Ovary (tissue), 10 donors: ENCODE measurements at places on chromosomes 13 and 19.

DNA sequence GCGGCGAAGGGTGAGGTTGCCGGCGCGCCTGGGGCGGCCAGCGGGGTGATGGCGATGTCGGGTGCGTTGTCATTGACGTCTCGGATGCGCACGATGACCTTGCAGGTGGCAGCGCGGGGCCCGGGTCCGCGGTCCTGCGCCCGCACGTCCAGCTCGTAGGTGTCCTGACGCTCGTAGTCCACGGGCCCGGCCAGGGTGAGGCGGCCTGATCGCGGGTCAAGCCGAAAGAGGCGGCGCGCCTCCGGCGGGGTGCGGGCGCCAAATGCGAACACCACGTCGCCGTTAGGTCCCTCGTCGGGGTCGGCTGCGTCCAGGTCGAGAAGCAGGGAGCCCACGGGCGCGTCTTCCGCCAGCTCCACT is 1.1 kb downstream of the PCDH8 start:
- DNase-seq: no peak

- no peak for DNase-seq
Observed at GRCh38 chr13:51112771-51113170, 1.7 kb upstream of the C13orf42 start.

GRCh38 chr19:48102870-48103751 is 7.5 kb downstream of the PLA2G4C start:
- no peak for DNase-seq

DNA sequence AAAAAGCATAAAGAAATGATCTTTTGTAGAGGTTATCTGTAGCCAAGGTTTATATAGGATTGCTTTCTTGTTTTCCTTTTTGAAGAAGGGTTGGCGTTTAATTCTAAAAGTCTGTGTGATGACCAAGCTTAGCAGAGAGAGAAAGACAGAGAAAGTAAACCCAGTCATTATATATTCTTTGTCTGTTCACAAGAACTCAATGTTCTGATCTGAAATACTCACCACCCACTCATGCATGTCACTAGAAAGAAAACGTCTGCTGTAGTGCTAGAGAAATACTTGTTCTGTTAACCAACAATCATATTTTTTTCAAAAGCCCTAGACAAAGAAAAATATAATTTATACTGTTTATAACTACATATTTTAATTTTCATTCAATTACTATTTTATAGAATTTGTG is 173.7 kb upstream of the SLITRK5 start:
- no peak for DNase-seq

- DNase-seq: peak; percentile 80
Observed at GRCh38 chr19:49340069-49340864, 5.1 kb downstream of the CD37 start.

DNA sequence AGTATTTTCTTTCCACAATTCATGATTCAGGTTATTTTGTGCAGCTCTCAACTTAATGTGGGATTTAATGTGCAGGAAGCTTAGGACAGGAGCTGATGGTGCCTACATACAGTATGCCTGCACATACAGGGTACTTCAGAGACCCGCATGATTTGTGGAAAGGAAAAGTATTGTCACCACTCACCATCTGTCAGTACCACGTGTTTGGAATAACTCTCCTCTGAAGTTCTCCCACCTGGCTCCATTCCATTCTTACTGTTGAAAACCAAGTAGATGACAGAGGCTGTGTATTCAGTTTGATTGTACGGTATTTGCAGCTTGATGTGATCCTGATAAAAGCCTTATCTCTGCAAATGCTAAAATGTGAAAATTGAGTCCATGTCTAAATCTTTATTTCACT is 85.7 kb downstream of the ZAR1L start:
- DNase-seq: no peak

- DNase-seq: no peak
Observed at GRCh38 chr19:56193981-56194640, 3.5 kb downstream of the ZSCAN5B start.

DNA sequence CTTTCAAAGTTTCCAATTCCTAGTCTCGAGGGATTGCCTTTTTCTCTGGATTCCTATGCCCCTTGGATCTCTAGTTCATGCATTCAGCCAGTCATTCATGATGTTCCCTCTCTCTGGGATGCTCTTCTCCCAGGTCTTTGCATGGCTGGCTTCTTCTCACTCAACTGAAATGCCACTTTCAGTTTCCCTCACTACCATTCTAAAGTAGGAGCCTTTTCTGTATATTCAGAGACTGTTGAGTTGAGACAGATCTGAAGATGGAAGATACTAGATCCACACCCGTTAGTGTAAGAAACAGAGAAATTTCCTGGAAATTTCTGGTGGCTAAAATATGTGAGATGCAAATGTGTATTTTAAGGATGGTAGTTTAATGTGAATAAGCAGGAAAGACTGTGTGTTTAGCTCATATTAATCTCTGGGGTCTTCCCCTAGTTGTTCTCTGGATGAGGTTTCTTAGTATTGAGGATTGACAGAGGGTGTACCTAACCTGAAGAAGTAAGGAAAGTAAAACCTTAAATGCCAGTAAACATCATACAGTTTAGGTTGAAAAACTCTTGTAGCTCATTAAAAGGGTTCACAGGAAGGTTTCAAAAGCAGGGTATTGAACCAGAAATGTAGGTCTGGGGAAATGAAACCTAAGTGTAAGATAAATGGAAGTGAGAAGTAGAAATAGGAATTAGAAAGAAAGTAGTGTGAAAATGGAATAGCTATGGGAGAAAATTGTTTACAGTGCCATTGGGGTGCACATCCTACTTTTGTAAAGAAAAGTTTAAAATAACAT is 331.3 kb downstream of the NDFIP2 start:
- no peak for DNase-seq

- DNase-seq: no peak
Observed at GRCh38 chr13:99289271-99289670, 17.9 kb downstream of the GPR183 start.

- DNase-seq: no peak
Observed at GRCh38 chr19:17966129-17966483, 801 bp upstream of the KCNN1 start.

DNA sequence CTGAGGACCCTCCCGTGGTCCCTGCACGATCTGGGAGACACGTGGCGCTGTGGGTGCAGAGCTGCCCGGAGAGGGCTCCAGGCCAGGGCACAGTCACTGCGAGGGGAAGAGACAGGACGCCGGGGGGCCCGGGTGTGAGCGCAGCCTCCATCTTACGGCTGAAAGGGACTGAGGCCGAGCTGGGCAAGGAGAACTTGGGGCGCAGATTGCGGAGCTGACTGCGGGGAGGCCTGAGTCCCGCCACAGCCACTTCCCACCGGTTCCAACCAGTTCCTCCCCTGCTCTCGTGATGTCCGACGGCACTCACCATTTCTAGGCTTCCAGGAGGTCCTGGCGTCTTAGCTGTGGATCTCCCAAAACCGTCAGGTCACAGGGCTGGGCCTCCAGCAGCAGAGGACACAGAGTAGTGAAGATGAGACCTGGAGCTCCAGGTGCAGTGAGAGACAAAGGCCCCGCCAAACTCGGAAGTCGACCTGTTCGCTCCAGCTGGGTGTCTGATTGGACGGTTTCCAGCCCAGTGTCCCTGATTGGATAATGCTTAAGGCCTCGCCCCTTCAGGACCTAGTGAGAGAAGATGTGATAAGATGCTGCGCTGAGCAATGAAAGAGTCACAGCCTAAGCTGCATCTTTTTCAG is 4.8 kb upstream of the ZNF253 start:
- no peak for DNase-seq

DNA sequence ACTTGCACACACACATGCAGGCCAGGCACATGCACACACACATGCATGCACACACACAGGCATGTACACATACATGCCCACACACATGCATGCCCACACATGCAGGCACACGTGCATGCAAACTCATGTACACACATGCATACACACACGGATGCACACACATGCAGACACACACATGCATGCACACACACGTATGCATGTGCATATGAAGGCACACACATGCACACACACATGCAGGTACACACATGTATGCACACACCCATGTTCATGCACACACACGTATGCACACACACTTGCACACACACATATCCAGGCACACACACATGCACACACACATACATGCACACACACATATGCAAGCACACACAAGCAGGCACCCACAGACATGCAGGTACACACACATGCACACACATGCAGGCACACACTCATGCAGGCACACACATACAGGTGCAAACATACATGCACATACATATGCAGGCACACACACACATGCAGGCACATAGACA is 278.1 kb downstream of the LHFPL6 start:
- no peak for DNase-seq

DNA sequence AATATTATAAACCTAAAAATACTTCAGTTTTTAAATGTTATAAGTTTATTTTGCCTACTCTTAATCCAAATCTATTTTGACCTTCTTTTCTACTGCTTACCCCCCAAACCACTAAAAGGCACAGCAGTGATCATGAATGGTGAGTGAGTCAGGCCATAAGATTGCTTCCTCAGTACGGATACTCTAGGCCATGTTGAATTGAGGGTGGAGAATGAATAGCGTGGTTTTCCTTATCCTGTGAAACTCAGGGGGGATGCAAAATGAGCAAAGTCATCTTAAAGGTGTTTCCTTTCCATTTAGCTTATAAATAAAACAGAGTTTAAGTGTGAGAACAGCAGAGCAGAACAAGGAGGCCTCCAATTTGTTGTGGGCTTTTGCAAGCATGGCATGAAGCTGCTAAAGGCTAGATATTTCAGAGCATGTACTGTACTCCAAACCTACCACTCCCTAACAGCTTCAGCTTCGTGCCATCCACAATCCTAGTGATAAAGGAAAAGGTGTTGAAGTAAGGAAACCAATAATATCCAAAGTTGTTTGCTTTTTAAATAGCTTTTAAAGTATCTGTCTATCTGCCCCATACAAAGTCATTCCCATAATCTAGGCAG is 25.0 kb downstream of the SERPINE3 start:
- DNase-seq: no peak

GRCh38 chr13:49972709-49973108 is 24.1 kb upstream of the TRIM13 start:
- no peak for DNase-seq

DNA sequence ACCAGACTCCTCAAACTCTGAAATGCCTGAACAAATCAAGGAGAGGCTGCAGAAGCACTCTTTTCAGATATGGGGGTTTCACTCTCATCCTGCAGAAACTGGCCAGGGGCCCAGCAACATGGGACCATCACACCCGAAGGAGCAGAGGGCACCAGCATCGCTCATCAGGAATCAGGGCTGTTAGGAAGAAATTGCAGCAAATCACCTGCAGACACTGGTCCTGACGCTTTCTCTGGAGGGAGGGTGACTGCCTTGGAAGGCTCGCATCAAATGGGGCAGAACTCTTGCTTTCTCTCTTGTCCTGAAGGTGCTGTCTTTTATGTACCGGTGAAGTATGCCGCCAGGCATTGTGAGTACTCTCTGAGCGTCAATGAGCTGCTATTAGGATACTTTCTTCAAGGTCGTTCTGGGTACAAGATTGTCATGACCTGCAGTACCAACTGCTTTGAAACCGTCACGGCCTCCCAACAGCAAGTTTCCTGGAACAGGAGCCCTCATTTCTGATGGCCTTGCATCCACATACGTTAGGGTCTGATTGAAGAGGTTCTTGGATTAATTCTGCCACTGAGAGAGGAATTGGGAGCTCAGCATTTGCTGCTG is 155.7 kb upstream of the SOX1 start:
- DNase-seq: no peak

DNA sequence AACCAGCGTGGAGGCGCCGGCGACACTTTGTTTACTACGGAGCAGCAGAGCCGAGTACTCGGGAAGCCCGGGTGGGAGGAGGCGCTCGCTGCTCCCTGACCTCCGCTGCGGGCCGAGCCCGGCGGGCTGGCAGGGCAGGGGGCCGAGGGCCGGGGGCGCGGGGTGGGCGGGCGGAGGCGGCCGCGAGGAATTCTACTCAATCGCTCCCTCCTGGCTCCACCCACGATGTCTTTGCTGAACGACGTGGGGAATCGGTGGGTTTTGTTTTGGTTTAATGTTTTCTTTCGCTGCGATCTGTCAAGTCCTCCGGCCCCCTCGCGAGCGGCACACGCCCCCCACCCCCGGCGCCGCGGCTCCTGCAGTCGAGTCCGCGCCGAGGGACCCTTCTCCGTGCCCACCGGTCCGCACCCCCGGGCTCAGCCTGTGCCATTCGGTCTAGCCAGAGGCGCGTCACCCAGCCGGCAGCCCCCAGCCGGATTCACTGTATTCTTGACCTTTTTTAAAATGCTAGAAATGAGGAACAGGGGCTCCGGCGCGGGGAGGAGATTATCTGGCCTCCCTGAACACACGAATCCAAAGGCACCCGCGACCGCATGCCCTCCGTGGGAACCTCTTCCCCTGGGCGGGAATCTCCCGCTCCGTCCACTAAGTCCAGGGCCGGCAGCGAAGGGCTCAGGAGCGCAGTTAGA is 636 bp upstream of the FOXO1 start:
- DNase-seq: peak; percentile 59

GRCh38 chr19:14402332-14403144 is 16.6 kb downstream of the DDX39A start:
- no peak for DNase-seq

DNA sequence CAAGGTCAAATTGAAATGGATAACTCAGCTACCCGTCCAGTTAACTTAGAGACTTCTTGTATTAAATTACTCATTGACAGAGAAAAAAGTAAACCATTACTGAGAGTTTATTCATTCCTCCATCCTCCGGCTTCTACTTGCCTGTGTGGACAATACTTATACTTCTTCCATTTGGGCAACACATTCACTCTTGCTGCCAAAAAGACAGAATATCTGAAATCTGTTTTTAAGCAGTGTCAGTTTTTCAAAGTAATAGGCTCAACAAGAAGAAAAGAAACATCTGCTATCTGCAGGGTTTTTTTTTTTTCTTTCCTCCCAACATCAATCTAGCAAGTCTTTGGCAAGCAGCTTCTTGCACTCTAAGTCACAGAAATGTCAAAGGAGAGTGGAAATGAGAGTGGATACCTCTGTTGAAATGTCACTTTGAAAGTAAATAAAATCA is 1142.8 kb downstream of the PCDH9 start:
- DNase-seq: no peak

DNA sequence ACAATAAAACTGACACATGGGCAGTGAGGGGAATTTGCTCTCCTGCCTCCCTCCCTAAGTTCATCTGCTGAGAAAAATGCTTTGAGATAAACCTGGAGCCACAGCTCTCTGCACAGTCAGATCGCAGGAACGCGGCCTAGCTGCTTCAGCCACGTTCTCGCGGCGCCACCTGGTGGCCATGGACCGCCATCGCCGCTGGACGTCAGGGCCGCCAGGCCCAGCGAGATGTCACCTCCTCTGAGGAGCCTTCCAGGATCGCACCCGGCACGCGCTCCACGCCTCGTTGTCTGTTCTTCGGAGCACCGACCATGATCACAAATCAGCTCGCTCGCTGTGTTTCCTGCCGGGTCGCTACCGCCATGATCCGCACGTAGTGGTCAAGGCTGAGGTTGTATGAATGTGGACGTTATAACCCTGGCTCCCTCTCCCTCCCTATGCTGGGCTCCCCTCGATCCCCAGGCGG is 20.6 kb upstream of the USP29 start:
- DNase-seq: peak; percentile 90
